D721Med (cell line): ENCODE measurements at places on chromosomes 2 and 18.

DNA sequence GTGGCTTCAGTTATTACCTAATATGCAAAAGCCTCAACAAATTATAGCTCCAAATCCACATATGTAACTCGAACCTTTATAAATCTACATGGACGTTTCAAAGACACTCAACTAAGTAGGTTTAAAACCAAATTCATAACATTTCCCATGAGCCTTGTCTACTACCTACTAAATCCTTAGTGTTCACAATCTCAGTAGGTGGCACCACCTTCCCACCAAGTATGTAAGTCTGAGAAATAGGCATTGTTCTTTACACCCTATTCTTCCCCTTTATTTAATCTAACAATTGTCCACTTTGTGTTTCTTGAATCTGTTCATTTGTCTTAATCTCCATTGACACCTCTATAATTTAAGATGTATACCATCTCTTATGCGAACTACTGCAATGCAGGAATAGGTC is 4.6 kb downstream of the PIGN start:
- DNase-seq = no peak

- no peak for DNase-seq
Measured at GRCh38 chr2:101623031-101623521, 74.4 kb upstream of the MAP4K4 start.

DNA sequence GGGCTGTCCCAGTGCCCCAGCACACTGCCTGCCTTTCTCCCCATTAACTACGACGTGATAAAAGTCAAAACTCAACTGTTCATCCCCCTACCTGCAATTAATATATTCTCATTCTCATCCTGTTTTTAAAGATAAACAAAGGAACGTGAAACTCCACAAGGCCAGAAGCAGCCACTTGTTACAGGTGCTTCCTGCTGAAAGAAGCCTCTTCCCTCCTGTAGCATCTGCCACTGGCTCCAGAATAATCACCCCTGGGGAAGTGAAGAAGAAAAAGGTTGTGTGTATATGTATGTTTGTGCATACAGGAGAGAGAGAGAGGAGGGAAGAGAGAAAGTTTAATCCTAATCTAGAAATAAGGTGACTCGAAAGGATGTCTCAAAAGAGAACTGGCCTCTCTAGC is 27.1 kb downstream of the KIAA2012 start:
- no peak for DNase-seq

DNA sequence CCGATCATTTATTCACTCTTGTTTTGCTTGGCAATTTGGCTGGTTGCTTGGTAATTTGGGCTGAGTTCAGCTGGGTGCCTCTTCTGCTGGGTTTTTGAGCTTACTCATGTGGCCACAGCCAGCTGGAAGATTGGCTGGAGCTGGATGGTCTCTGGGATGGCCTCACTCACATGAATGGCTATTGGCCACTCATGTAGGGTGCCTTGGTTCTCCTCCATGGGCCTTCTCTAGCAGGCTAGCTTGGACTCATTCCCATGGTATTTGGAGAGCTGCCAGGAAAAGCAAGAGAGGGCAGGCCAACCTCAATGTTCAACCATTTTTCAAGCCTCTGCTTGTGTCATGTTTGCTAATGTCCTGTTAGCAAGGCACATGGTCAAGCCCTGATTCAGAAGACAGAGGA is 16.9 kb downstream of the ZAP70 start:
- no peak for DNase-seq

DNA sequence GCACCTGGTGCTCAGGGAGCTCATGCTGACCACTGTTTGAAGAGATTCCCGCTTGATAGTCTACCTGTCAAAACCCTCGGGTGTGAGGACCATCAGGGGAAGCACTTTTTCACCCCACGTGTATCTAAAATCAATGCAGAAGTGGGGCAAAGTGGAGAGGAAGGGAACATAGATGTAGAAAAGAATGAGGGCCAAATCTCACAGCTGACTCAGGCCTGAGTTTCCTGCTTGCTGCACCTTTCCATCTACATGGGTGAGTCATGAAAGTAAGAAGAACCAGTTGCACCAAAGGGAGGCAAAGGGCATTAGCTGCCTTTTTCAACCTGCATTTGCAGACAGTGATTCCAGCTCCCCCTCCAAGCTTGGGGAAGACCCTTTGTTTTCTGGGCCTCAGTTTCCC is 100.2 kb upstream of the MYCN start:
- DNase-seq = no peak

- DNase-seq = no peak
Measured at GRCh38 chr18:34911661-34912384, 129.4 kb upstream of the MAPRE2 start.

GRCh38 chr2:147925886-147926285 is 81.1 kb downstream of the ACVR2A start:
- DNase-seq = no peak

GRCh38 chr2:215775106-215775505 is 238.2 kb downstream of the MREG start:
- DNase-seq = no peak

GRCh38 chr2:105760639-105761337 is 16.1 kb downstream of the NCK2 start:
- DNase-seq = no peak

GRCh38 chr18:64409511-64409910 is 260.6 kb upstream of the LINC00305 start:
- no peak for DNase-seq

DNA sequence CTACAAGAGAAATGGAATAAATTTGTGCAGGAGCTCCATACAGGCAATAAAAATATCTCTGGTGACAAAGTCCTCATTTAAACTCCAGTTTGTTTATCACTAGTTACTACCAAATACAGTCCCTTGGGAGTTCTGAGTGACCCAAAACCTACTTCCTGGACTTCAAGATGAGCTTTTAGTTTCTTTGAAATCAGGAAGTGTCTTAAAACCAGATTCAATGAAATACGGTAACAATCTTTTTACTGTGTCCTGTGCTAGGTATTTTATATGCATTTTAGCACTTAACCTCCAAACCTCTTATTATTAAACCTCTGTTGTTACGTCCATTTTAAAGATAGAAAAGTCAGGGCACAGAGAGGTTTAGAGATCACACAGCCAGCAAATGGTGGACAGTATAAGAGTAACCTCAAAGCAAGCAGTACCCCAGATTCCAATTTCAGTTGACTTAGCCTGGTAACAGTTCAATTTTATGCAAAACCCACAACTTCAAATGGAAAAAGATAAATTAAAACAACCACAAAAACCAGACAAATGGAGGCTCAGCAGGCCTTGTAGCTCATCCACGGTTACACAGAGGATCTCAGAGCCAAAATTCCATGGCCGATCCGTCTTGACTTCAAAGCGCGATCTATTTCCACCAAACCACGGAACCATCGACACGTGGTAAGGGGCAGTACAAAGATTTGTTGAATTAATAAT is 1.3 kb upstream of the KCMF1 start:
- DNase-seq = no peak

DNA sequence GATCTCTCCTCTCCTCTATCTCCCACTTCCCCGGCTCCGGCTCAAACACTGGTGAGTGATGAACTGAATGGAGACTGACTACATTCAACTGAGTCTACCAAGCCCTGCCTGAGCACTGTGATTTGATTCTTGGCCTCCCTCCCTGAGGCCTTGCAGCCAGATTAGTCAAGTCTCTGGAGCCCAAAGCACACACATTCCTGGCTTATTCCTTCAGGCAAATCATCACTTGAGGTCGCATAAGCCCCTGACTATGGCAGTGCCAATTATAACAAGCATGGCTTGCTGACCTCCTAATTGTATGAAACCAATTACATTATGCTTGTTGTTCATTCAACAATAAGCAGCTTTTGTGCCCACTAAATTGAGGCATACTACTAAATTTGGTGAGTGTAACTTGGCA is 34.6 kb downstream of the EFEMP1 start:
- DNase-seq = no peak

- DNase-seq = no peak
Measured at GRCh38 chr2:235677937-235678336, 184.1 kb downstream of the AGAP1 start.

DNA sequence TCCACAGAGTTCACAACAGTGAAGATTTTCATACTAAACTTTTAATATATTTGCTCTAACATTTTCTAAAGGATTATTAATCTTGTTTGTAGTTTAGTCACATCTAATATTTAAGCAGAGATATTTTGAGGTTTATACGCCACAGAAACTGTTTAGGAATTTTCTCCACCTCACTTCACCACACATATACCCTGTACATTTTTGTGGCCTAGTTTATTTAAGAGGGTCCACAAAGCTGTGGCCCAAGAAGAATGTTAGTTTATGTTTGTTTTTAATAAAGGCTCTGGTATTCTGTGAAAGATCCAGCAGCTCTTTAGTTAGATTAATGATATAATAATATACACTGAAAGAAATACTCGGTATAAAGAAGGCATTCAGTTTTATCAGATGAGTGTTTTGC is 132.7 kb upstream of the TTC27 start:
- no peak for DNase-seq

- no peak for DNase-seq
Measured at GRCh38 chr2:42186366-42186765, 17.2 kb downstream of the EML4 start.

DNA sequence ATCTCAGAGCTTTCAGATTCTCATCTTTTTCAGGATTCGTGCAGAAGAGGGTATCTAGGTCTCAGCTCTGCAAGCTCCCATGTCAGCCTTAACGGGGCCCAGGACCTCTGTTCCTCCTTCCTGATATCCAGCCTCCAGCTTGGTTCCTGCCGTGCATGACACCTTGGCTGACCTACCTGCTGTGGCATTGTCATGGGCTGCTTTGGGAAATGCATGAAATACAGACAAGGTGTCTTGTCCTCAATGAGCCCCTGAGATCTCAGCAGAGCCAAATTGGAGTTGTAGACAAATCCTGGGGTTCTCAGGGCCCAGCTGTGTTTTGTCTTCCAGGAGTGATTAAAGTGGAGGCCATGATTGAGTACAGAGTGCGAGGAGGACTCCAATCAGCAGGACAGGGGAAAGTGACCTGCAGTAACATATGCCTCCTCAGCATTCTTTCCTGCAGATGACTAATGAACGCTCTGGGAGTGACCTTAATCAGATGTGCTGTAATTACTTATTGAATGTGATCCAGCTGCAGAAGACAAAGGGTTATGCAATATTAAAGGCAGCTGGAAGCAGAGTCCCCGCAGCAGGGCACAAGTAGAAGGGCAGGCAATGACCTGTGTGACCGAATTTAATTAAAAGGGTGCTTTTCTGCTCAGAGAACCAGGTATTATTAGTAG is 141.1 kb downstream of the CCBE1 start:
- DNase-seq = no peak

DNA sequence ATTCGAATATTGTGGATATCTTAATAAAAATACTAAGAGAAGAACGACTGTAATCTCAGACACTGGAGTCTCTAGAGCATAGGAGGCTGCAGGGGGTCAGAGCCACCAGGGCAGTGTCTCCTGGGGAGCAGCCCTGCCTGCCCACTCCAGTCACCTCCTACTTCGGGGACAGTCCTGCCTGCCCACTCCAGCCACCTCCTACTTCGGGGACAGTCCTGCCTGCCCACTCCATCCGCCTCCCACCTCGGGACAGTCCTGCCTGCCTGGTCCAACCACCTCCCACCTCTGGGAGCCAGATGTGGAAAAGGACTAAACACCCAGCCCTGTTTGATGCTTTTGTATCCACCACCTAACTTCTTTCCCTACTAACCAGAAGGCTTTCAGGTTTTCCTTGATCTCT is 350.1 kb upstream of the SMIM21 start:
- no peak for DNase-seq

DNA sequence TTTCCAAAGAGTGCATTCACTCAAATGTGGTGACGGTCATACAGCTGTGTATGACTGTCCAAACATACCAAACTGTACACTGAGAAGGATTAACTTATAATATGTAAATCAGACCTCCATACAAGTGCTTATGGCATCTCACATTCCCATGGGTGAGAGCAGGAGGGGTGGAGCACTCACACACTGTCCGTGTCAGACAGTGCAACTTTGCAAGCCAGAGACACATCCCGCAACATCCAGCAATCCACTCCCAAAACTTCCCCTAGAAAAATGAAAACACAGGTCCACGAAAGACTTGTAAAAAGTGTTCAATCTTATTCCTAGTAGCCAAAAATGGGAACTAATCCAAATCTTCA is 36.4 kb downstream of the FAM168B start:
- no peak for DNase-seq

DNA sequence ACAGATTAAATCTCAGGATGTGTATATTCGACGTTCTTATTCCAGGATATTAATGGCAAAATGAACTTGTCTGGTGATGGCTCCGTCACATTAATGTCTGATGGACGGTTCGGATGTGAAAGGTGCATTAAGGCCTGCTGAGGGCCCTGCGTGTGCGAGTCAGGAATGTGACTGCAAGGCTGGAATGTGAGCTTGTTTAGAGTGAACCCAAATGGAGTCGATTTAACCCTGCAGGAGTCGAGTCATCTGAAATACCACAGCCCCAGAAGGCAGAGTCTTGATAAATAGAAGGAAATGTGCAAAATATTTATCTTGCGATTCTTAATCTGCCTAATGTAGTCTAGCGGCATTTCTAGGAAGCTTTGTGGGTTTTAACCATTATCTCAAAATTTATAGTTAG is 44.3 kb downstream of the RDH14 start:
- no peak for DNase-seq

- DNase-seq = no peak
Measured at GRCh38 chr2:234754126-234754525, 197.7 kb upstream of the SH3BP4 start.

DNA sequence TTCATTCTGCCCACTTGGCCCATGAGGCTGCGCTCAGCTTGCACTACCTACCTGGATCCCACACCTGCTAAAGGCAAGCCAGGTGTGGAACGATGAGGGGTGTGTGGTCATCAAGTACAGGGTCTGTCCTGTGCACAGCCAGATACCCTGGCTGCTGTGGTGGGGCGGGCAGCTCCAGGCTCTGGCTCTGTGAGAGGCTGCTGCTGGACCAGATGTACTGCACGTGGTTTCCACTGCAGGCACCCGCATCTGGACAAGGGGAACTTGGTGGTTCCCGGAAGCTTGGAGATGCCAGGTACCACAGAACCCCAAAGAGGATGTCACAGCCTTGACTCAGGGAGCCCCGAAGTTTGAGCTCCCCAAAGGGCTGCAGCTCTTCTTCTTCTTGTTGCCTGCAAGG is 68.1 kb upstream of the ZNF804A start:
- DNase-seq = no peak

DNA sequence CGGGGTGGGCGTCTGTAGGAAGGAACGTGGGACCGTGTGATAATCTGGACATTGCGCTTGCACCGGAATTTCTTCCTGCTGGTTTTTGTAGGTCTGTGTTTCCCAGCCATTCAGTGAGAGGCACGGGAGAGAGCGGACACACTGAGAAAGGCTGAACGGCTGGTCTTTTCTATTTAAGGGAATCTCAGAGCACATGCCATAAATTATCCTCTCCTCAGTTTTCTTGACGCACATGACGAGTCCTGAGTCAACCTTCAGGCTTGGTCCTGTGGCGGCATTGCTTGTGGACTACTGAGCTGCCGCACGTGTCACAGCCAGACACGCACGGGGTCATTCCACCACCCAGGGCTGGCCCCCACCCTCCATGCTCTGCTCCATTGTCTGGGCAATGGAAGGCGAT is 519.3 kb upstream of the ID2 start:
- no peak for DNase-seq

GRCh38 chr2:75573145-75573878 is 12.6 kb upstream of the EVA1A start:
- DNase-seq = no peak

GRCh38 chr2:222307978-222308730 is 9.4 kb upstream of the PAX3 start:
- no peak for DNase-seq

GRCh38 chr2:108169982-108170625 is 69.7 kb upstream of the SULT1C3 start:
- no peak for DNase-seq
